NCI-H1105 treated with DMSO at 0.1 percent for 48 hours (cell line): ENCODE measurements at places on chromosomes 6 and 20.

DNA sequence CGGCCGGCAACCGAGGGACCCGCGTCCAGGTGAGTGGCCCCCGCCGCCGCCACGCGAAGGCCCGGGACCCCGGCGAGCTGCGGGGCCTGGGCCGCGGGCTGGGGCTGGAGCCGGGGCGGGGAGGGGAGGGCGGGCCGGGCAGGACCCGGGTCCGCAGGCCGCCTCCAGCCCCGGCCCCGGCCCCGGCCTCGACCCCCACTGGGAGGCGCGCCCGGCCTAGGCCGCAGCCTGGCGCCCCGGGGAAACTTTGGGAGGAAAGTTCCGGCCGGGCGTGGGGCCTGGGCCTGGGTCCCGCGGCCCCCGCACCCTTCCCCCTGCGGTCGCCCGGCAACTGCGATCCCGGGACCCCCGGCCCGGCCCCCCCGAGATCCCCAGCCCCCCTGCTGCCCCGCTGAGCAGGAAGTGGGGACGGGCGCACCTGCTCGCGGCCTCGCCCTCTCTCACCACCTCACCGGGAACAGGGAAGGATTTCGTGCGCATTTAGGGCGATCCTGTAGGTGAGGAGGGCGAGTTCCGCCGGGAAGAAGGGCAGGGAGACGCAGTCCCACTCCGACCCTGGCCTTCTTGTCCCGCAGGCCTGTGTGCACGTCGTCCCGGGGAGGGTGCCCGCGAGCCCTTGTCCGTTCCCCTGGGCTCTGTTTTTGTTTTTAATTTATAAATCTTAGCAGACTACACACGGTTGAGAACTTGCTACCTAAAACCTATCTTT, 402 bp downstream of the OSBPL2 start:
- DNase-seq = no peak

- DNase-seq = peak; percentile 32
Measured at GRCh38 chr6:53361549-53362031, 12.8 kb upstream of the ELOVL5 start.

- DNase-seq = no peak
Measured at GRCh38 chr20:13694420-13695150, 55.9 kb upstream of the TASP1 start.

DNA sequence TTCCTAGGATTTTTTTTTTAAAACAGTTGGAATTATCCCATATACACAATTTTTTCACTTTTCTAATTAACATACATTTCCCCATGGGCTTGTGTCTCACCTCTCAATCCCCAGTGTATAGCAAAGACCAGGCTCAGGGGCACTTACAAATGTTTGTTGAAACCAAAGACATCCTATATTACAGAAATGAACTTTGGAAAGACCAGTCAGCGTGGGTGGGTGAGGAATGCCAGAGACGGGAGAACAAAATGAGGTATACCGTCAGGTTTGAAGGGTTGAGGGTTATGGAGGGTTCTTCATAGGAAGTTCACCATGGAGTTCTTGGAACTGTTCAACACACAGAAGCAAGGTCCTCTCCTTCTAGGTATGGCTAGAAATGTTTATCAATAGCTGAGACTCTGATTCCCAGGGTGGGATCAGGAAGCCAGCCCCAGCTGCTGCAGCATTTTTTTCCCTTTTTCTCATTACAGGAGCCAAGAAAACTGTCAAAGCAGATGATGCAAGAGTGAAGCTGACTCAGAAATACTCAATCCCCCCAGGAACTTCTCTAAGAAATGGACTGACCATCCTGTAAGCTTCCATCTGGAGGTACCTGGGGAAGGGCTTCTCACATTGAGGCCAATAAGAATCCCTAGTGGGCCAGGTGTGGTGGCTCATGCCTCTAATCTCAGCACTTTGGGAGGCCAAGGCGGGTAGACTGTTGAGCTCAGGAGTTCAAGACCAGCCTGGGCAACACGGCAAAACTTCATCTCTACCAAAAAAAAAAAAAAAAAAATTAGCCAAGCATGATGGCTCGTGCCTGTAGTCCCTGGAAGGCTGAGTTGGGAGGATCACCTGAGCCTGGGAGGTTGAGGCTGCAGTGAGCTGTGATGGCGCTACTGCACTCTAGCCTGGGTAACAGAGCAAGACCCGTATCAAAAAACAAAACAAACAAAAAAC, 15.9 kb upstream of the TBC1D20 start:
- DNase-seq = no peak

- DNase-seq = no peak
Measured at GRCh38 chr6:20197251-20197650, 15.0 kb downstream of the MBOAT1 start.

GRCh38 chr6:33875141-33875581, 71.4 kb upstream of the MLN start:
- DNase-seq = no peak
